ENCODE measurements at places on chromosomes 3 and 15.
A peak's percentile ranks its signal among the peaks of the same experiment; 100 is the strongest.

DNA sequence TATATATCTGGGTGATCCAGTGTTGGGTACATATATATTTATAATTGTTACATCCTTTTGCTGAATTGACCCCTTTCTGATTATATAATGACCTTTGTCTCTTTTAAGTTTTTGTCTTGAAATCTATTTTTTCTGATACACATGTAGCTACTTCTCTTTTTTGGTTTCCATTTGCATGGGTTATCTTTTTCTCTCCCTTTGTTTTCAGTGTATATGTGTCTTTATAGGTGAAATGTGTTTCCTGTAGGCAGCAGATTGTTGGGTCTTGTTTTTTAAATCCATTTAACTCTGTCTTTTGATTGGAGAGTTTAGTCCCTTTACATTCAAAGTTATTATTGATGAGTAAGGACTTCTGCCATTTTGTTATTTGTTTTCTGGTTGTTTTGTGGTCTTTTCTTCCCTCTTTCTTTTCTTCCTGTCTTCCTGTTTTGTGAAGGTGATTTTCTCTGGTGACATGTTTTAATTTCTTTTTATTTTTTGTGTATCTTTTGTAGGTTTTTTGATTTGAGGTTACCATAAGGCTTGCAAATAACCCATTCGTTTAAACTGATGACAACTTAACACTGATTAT lies 56.8 kb downstream of the STARD9 start:
- DNase-seq: no peak

DNA sequence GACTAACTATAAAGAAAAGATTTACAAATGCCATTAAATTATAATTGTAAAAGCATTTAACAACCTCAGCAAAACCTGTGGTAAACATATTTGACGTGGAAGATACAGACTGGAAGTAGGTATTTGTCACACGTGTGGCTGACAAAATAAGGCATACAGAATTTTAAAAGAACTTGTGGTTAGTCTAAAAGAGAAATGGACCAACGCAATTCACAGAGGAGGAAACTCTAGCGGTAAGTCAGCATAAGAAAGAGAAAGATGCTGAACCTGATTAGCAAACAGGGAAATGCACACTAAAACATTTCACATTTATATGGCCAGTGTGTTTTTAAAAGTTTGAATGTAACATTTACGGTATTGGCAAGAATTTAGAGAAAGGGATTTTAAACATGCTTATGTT lies 35.3 kb downstream of the KCNH8 start:
- DNase-seq: no peak

DNA sequence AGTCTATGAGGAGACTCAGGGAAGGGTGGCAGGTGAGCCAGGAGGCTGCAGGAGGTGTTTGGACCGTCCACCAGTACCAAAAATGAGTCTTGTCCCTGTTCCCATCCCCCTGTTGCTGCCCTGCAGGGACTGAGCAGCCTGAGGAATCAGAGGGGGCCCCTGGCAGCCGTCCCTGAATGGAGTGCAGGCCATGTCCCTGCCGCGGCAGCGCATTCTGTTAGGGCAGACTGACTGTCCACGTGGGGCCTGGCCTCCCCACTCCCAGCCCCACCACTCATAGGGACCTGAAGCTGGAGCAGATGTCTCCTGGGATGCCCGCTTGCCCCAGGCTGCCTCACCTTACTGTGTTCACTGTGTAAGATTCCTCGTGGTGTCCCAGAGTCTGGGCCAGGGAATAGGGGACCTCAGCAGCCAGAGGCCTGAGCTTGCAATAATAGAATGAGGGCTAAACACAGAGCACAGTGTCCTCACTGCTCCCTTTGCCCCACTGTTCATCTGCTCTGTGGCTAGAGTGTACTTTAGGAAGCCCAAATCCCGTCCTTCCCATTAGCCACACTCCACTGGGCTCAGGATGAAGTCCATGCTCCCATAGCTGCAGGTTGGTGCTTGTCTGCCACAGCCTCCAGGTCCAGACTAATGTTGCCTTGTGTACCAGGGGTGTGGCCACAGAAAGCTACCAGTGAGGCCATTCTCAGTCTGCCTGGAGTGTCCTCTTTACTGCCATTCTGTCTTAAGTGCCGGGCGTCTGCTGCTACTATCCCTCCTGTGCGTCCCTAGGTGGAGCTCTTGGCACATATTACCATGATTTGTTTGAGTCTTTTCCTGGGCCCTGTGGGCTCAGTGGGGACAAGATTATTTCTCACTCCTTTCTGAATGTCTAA lies 63.2 kb downstream of the HCN4 start:
- DNase-seq: no peak

- peak; percentile 57 for DNase-seq
Measured at GRCh38 chr3:43153216-43154083, 47.6 kb upstream of the POMGNT2 start.

DNA sequence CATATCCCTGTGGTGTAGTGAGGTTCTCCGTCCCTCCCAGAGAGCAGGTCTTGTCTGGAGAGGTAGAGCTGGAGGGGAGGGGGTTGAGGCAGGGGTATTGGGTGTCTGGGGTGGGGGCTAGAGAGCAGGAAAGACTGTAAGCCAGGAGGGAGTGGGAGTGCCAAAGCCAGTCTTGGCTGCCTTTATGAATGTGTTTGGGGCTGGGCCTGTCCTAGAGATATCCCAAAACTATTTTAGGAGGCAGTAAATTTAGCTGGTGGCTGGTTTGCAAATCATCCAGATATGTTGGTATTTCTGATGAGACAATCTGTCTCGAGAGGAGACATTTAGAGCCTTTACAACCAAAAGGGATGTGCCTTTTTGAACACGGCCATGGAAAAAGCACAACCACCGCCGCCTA lies 166.6 kb downstream of the TLE3 start:
- DNase-seq: no peak

- no peak for DNase-seq
Measured at GRCh38 chr15:28978661-28979060, 92.9 kb downstream of the APBA2 start.

- DNase-seq: peak; percentile 63
Measured at GRCh38 chr15:92077353-92078085, 224.0 kb downstream of the SLCO3A1 start.

DNA sequence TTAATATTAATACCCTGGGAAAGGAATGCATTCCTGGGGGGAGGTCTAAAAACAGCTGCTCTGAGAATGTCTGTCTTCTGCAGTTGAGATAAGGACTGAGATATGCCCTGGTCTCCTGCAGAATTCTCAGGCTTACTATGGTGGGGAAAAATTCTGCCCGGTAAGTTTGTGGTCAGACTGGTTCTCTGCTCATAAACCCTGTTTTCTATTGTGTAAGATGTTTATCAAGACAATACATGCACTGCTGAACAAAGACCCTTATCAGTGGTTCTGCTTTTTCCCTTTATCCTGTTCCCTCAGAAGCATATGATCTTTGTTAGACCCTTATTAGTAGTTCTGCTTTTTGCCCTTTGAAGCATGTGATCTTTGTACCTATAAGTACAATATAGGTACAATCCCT lies 494.6 kb downstream of the CNTN6 start:
- DNase-seq: no peak

- no peak for DNase-seq
Measured at GRCh38 chr15:67142767-67143100, 77.3 kb downstream of the SMAD3 start.

GRCh38 chr3:75938921-75939320 lies 153.6 kb upstream of the ZNF717 start:
- no peak for DNase-seq

GRCh38 chr3:170989100-170989648 lies 37.3 kb downstream of the SLC2A2 start:
- DNase-seq: no peak

DNA sequence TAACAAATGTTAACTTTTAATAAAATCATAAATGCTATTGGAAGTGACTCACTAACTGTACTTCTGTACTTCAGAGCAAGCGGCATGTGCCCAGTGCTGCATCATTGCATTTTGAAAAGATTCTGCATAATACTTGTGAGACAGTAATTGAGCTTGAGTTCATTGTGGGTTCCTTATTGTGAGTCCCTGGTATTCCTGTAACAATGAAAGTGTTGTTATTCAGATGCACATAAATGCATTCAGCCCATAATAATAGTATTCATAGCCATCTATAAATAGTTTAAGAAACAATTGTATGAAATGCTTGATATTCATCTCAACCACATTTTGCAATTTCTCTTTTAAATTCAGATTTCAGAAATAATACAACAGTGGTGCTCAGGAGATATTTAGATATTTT lies 976.4 kb downstream of the CADM2 start:
- DNase-seq: no peak

GRCh38 chr3:117700573-117701360 lies 991.2 kb downstream of the TUSC7 start:
- DNase-seq: no peak

GRCh38 chr3:14358426-14359211 lies 43.8 kb upstream of the SLC6A6 start:
- DNase-seq: peak; percentile 75

DNA sequence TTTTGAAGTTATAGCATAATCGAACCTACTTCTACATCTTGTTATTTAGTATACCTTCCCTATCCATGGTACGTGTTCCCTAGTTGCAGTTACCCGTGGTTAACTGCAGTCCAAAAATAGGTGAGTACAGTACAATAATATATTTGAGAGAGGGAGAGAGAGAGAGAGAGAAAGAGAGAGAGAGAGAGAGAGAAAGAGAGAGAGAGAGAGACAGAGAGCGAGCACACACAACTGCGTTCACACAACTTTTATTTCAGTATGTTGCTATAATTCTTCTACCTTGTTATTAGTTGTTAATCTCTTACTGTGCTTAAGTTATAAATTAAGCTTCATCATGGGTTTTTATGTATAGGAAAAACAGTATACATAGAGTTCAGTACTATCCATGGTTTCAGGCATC lies 928.1 kb downstream of the TUSC7 start:
- DNase-seq: no peak

DNA sequence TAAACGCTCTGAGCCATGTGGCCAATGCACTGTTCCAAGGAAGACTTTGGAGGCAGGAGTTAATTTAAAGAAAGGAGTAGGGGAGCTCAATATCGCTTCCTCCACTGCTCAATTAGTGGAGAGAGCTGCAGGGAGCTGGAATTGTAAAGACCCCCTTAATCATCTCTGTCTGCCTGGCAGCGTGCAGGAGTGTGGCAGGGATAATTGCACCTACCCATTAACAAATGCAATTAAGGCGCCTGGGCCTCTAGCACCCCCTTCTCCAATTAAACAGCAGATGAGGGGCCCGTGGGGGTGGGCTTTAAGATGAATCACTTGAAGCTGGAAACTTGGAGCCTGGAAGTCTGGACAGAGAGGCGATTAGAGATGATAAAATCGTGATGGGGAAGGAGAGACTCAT lies 61.7 kb upstream of the GLCE start:
- DNase-seq: no peak

DNA sequence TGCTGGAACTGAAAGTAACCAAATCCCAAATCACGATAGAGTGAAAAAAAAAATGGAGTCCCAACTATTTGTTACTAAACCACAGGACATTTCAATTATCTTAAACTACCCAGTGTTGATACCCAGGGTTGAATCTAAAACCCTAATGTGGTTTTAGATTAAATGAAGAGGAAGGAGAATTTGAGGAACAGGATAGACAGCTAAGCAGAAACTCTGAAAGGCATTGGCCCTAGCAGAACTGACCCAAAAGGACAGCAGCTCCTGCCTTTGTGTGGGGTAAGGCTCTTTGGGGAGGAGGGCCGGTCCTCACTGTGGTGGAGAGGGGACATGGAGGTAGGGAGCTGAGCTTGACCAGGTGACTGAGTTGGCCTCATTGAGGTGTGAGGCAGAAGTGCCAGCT lies 30.7 kb upstream of the SNRK start:
- DNase-seq: no peak

GRCh38 chr3:131501949-131502348 lies 822 bp downstream of the MRPL3 start:
- DNase-seq: no peak

DNA sequence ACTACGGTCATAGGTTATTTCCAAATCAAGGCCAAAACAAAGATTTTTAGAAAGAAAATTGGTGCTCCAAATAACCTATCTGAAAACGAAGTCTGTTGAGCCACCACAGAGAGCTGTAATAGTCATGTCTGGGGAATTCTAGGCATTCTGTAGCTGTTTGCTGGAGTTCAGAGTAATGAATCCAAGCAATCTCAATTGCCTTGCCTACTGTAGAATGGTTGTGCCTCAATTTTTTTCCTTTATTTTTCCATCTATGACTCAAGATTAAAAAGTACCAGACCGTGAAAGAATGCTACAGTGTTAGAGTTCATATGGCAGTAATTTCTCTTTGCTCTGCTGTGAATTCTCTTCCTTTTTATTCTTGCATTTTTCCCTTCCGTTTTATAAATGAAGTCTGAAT lies 1007.2 kb upstream of the ALCAM start:
- DNase-seq: no peak

DNA sequence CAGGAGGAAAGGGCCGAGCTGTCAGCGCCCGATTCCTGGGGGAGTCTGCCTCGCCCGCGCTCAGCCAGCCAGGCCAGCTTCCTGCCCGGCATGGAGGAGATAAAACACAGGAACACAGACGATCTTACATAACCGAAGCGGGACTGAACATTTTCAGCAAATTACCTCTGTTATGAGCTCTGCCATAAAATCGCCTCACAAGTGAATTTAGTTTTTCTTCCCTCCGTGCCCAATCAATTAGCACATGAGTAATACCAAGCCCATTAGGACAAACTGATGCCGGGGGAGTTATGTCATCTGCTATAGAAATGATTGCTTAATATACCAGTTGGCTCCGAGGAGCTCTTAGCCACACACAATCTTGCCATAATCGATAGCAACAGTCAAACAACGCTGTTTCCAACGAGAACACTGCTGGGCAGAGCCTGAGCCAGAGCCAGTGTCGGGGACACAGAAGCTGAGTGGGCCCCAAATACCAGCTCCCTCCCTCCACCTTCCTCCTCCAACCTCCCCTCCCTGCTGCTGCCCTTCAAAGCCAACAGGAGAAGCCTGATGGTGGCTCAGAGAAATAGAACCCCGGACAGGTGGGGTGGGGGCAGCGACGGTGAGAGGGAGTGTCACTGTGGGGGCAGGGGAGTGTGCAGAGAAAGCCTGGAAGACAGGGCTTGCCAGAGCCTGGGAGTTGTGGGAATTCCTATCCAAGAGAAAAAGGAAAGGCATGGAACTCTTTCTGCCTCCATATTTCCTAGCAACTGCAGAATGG lies 279.4 kb upstream of the TLE3 start:
- DNase-seq: peak; percentile 80

GRCh38 chr3:55172913-55173312 lies 245.1 kb upstream of the LRTM1 start:
- no peak for DNase-seq

DNA sequence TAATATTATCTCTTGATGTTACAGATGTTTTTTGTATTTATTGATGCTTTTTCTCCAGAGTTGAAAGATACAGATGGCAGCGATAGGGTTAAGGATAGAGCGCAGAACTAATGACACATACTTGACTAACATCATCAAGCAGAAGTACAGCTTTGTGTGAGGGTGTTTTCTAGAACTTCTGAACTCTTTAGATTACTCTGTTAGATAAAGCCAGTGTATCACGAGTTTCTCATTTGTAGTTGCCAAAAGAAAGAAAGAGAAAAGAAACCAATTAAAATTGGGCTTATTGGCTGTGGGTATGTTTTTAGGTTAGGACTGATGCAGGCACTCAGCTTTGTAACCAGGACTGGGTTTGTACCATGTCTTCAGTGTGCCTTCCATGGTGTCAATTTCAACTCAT lies 6.6 kb upstream of the GPR171 start:
- DNase-seq: no peak

GRCh38 chr3:26647078-26647477 lies 24.5 kb downstream of the LRRC3B start:
- no peak for DNase-seq

- no peak for DNase-seq
Measured at GRCh38 chr15:65101891-65102708, 12.9 kb downstream of the UBAP1L start.
